ENCODE measurements at places on chromosomes 5 and 9. TPM values are rescaled to one million over a fixed set of nuclear protein-coding genes. Genes with fewer than 3 reads are reported as not detected.

The LCN15 gene
- total RNA-seq, result not detected

DNA sequence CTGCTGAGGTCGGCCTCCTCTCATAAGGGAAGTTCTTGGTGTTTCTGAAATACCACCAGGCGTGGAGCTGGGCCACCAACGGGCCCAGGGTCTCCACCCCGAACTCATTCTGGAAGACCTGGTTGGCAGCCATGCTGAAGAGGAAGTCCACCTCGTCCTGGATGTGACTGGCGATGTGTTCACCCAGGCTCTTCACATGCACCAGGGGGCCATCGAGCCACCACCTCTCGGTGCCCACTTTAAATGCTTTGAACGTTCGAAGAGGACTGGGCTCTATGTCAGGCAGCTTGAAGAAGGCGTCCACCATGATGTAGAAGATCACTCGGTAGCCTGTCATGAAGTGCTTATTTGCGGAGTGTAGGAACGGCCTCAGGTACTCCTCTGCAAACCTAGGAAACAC, 15.1 kb downstream of the GLT6D1 start:
- no peak for DNase-seq

The CSF2 gene
- 41.4 TPM for total RNA-seq

DNA sequence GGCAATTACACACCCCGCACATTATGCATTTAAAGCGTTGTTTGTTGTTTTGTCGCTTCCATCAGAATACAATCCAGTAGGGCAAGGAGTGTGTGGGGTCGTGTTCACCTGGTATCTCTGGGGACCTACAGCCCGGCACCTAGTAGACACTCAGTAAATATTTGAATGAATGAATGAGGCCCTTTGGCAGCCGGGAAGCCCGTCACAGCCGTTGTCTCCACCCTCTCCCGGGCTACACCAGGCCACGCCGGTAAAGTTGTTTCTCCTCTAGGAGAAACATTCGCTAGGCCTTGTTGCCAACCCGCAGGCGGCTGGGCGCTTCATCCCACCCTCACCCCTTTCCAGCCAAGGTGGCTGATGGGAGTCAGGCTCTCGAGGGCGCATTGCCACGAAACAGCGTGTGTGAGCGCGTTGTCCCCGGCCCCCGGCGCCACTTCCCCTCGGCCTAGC, 876 bp upstream of the JAK2 start:
- no peak for DNase-seq

GRCh38 chr5:108001222-108001621, 330.5 kb upstream of the EFNA5 start:
- no peak for DNase-seq

DNA sequence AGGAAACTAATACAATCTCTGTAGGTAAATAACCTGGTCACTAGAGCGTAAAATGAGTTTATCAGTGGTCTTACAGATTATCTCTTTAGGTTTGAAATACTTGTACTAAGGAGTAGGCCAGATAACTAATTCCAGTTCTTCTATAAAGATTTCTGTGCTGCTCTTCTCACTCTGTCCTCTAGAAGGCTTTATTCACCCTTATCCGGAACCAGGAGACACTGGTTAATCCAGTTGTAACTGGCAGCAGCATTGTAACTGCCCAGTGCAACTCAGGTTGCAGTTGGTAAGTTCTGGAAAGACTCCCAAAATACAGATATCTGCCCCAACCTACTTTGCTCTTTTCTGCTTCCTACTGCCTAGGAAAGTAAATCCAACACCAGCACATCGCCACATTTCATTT, 19.8 kb downstream of the C5orf22 start:
- no peak for DNase-seq

DNA sequence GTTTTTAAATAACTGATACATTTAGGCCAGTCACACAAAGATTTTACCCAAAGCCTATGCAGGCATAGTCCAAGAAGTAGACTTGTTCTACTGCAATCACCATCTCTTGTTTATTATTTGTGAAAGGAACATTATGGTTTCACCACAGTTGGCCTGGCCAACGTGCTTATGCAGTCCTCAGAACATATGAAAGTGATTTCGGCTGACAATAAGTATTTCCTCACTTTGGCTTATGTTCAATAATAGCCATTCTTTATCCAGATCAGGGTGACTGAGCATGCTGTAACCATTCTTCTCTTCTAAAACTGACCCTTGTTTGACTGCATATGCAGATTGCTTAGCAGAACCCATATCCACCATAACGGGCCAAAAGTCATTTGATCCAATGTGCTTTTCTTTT, 76.6 kb upstream of the CCDC152 start:
- no peak for DNase-seq

- no peak for DNase-seq
Observed at GRCh38 chr5:144088206-144089064, 82.0 kb downstream of the YIPF5 start.

- no peak for DNase-seq
Observed at GRCh38 chr5:174387448-174387847, 336.9 kb upstream of the MSX2 start.

DNA sequence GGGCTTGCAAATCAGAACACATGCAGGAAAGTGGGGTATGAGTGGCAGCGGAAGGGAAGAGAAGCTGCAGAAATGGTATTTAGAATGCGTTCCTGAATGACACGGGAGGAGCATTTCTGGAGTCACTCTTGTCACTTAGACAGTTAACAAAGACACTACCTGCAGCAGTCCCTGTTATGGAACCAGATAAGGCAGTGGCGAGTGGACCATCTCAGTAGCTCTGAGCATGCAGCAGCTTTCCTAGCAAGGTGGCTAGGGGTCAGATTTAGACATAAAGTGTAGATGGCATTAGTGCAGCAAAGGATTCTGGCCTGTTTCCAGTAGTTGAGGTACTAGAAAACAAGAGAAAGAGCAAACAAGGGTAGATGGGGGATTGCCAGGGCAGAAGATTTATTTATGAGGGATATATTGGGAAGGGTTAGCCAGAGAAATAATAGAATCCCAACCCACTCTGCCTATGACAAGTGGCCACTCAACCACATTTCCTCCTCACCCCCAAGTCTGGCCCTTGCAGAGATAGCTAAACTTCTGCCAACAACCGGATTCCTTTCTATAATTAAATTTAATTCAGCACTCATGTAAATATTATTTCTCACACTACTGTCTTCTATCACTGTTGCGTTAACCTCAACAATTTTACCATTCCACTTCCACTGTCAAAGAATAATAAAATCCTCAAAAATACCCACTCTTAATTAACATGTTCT, 201.6 kb downstream of the DCP2 start:
- DNase-seq, result no peak

The ZDHHC11B gene
- not detected for total RNA-seq

The FOXD4L5 gene
- total RNA-seq, result 0.25 TPM

GRCh38 chr5:131984956-131985665, 26.3 kb downstream of the ACSL6 start:
- DNase-seq, result no peak

DNA sequence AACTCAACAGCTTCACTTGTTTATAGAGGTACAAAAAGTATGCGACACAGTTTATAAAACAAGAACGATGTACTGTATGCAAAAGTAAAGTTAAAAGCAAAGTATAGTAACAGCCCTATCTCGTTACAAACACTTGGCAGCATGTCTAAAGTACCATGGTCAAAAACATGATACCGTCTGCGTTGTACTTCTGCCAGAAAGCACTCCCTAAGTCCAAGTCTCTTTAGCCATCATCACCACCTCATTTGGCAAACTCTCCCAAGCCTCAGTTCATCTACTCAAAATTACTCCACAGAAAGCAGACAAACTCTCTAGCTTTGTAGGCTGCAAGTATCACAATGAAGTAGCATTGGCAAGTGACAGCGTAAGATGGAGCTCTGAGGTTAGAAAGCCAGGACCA, 73.4 kb downstream of the NFIB start:
- DNase-seq, result no peak

DNA sequence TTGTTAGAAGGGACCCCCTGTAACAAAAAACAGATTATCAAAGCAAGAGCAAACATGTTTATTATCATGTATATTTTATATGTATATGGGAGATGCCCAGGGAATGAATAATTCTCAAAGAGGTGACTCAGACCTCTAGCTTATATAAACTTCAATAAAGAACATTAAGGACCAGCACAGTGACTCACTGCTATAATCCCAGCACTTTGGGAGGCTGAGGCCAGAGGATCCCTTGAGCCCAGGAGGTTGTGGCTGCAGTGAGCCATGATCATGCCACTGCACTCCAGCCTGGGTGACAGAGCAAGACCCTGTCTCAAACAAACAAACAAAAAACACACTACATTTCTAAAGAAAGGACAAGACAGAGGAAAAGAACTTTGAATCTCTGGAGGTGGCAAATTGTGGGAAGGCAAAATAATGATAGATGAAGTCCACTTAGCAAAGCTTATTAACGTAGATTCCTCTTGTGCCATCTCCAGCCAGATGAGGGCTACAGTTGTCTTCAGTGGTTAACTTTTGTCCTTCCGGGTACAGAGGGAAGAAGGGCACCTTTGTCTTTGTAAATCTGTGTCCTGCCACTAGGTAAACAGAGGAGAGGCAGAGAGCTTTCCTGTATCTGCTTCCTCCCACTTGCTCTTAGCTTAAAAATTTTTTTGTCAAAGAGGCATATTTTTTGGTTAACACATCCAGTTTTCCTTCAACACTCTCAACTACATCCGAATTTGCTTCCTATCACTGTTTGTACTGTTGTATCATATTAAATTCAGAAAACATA, 7.5 kb upstream of the RFK start:
- no peak for DNase-seq

DNA sequence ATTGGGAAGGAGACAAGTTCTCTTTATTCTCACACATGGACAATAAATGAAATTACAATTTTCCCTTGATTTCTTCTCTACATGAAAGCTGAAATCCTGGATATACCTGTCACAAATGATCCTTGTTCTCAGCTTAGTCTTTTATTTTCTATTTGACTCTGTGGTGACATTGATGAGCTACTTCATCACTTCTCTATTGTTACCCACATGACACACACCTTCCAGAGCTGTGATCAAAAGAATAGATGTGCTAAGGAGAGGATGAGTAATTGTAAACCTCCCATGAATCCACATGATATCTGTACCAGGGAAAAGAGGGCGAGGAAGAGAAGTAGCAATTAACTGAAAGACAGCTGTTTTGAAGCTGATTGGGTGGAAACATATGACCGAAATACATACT, 102.0 kb downstream of the CAVIN4 start:
- DNase-seq, result no peak

- DNase-seq, result no peak
Observed at GRCh38 chr5:77627869-77628674, 10.4 kb downstream of the OTP start.

DNA sequence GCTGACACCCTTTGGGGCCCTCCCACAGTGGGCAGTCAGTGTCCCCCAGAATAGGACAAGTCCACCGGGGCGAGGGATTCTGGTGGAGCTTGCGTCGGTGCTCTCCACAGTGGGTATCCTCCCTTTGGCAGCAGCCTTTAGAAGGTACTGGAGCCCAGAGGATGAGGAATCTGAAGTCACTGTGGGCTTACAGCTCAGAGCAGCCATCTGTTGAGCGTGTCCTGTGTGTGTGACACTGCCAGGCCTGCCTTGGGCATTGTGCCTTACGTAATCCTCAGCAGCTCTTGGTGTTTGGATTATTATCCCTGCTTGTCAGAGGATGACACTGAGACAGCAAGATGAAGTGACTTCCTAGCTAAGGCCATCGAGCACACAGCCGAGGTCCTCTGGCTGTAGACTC, 12.6 kb downstream of the URM1 start:
- DNase-seq, result no peak

The PRRX2 gene
- total RNA-seq, result not detected

DNA sequence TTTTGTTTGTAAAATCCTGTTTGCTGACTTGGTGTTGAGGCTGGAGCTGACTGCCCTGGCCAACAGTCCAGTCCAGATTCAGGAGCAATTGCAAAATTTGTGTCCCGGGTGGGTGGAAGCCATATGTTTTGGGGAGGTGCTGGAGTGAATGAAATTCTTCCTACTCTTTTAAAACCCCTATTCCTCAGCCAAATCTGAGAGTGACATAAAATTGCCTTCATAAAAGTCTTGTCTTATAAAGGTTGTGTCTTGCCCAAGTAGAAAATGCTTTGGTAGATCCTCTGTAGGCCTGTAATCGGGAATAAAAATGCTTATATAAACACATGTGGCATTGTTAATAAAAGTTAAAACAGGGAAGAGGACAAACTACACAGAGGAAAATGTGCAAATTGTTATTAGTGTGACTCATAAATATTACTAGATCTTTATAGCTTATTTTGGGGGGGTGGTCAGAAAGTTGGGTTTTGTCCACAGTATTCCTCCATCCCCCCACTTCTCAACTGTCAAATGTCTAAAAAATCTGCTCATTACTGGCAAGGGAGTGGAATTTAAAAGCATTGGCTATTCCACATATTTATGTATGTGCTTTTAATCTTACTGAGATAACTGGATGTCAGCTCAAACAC, 45.6 kb downstream of the NNT start:
- no peak for DNase-seq

The GRIA1 gene
- total RNA-seq, result not detected

The NEUROG1 gene
- not detected for total RNA-seq

DNA sequence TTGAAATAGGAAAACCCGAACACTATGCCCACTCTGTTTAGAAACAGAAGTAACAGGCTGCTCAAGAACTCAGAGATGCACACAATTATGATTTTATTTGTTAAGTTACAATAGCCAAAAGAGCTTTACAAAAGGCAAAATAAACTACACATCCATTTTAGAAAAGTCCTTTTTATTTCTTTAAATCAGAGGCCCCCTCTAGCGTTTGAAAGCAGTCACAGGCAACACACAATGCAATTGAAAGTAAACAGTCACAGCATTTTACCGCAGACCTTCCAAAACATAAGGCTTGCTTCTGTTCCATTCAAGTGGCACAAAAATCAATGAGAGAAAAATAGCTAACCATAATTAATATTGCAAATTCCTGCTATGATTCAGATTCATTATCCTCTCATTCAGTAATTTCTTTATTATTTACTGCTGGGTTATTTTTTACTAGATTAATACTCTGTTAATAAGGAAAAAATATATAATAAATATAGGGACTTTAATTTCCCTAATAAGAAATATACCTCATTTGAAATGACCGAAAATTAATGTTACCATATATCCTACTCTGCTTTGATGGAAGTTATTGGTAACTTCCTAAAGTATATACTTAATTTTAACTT, 78.3 kb downstream of the CEP120 start:
- no peak for DNase-seq

The FBN2 gene
- not detected for total RNA-seq

DNA sequence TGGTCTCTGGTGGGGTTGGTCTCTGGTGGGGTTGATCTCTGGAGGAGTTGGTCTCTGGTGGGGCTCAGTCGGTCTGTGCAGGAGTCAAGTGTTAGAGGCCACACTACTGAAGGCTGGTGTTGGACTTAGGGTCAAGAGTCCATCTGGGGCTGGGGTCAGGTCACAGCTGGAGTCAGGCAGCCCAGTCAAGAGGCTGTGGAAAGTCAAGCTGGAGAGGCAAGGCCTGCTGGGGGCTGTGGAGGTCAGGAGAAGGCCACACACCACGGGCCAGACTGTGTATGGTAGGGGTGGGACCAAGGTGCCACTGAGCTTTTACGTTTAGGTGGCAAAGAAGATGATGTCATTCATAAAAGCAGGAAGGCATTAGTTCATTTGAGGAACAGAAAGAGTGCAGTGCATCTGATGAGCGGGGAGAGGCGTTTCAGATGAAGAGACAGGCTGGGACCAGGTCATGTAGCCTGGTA, 16.7 kb upstream of the CD74 start:
- no peak for DNase-seq

The C1QTNF3 gene
- 3.2 TPM for total RNA-seq

- no peak for DNase-seq
Observed at GRCh38 chr9:74117151-74117550, 380.0 kb upstream of the RORB start.

Data from natural killer cell treated with Interleukin-12 subunit alpha and Interleukin-12 subunit beta and Interleukin-15 and Interleukin-18, amount 100 ng/mL, for 72 hours (primary cell).